ENCODE measurements at places on chromosomes 11 and 22.
A peak's percentile ranks its signal among the peaks of the same experiment; 100 is the strongest.

DNA sequence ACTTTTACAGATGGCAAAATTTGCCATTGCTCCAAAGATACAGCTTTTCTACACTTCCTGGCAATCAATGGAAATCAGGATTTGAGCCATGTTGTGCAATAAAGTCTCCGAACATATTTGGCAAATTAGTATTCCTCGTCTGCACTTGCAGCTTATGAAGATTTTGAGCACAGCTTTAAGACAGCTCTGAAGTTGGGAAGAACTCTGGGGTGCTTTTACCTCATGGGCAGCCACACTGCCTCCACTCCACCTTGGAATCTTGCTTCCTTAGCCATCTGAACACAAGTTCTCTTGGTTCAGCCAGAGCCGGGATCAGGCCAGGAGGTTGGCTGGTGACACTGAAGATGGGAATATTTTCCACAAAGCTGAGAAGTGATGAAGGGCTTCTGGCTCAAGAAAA lies 191.2 kb downstream of the CWF19L2 start:
- H3K27me3 ChIP-seq = no peaks in the 10 kb centered on the region
- no peaks in the 10 kb centered on the region for H3K4me1 ChIP-seq
- DNase-seq = no peak

GRCh38 chr11:132674151-132674550 lies 858.1 kb downstream of the OPCML start:
- H3K27me3 ChIP-seq = no peaks in the 10 kb centered on the region
- no peak overlapping the region for H3K27ac ChIP-seq
- no peaks in the 10 kb centered on the region for H3K36me3 ChIP-seq
- DNase-seq = no peak
- H3K4me3 ChIP-seq = no peak overlapping the region

GRCh38 chr11:623999-624704 lies 603 bp downstream of the CDHR5 start:
- H3K27ac ChIP-seq = no peak overlapping the region
- H3K4me1 ChIP-seq = peaks cover 23% of the 10 kb centered on the region
- H3K36me3 ChIP-seq = peaks cover 41% of the 10 kb centered on the region
- no peak for DNase-seq

- no peaks in the 10 kb centered on the region for H3K4me1 ChIP-seq
- H3K27ac ChIP-seq = no peak overlapping the region
- no peak for DNase-seq
- H3K27me3 ChIP-seq = no peaks in the 10 kb centered on the region
Measured at GRCh38 chr22:50074551-50075530, 10.4 kb downstream of the MLC1 start.

DNA sequence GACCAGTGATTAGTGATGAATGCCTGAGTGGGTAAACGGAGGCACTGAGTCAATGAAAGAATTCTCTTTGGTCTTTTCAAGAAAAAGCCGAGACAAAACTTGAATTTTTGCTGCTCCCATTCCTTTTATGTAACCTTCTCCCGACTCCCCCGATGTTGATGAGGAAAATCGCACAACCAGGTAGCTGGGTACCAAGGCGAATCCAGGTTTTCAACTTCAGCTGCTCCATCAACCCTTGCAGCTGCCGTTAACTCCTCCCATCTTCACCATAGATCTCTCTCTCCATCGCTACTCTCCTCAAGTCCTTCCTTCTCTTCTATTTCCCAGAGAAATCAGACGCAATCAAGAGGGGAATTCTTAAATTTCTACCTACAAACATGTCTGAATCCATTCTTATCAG lies 611 bp upstream of the USP2 start:
- peaks cover 36% of the 10 kb centered on the region for H3K4me1 ChIP-seq
- DNase-seq = no peak

DNA sequence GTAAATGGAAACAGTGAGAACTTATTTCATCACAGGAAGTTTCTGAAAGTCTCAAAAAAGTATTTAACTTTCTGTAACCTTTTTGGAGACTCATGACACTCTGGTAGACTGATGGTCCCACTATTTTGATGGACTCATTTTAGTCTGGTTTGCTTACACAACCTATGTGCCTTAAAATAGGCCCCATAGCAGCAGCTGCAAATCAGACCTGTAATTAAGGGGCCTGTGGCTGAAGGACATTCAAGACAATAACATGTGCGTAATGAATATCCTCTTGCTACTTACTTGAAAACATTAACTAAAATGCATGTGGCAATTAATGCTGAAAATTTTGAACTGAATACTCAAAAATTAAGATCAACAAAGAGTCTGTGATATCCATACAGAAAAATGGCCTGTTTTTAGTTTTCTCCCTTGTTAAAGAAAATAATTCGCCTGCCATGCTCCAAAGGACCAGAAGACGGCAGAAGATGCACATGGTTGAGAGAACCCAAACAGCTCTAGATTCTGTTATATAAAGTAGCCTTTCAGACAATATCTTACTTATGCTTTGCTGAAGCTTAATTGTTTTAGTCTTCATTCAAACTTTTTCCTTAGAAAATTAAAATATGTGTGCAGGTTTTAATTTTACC lies 568.5 kb downstream of the KCNA4 start:
- H3K4me3 ChIP-seq = no peak overlapping the region
- H3K4me1 ChIP-seq = no peaks in the 10 kb centered on the region
- no peaks in the 10 kb centered on the region for H3K36me3 ChIP-seq
- no peak for DNase-seq

DNA sequence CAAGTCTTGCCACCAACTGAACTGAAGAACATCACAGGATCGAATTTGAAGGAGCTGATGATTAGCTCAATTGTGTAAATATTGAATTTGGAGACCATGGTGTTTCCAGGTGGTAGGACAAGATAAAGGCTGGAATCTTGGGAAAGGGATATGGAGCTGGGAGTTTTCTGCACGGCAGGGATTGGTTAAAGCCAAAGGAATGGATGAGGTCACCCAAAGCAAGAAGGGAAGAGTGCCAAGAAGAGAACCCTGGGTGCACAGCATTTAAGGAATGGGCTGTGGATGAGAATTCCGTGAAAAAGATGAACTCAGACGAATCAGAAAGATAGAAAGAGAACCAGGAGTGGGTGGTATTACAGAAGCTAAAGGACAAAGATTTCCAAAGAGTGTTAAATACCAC lies 29.4 kb upstream of the RRAS2 start:
- H3K27ac ChIP-seq = no peak overlapping the region
- DNase-seq = no peak
- H3K4me1 ChIP-seq = no peaks in the 10 kb centered on the region
- no peaks in the 10 kb centered on the region for H3K36me3 ChIP-seq

DNA sequence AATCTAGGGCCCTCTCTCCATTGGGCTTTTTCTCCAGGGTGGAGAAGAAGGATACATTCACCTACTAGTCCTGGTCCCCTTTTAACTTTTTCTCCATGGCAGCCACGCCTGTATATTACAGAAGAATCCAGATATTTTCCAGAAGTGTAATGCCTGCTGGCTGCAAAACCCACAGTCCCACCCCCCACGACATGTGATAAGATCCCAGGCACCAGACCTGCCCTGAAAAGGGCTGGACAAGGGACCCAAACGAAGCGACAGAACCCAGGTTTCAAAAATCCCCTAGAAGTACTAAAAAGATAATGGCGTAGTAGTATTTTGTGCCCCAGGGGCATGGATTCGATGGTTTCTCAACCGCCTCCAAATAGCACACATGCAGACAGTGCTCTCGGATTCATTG lies 2.8 kb downstream of the WT1 start:
- H3K27ac ChIP-seq = no peak overlapping the region
- no peak for DNase-seq
- H3K4me3 ChIP-seq = no peak overlapping the region
- H3K4me1 ChIP-seq = peaks cover 9% of the 10 kb centered on the region

DNA sequence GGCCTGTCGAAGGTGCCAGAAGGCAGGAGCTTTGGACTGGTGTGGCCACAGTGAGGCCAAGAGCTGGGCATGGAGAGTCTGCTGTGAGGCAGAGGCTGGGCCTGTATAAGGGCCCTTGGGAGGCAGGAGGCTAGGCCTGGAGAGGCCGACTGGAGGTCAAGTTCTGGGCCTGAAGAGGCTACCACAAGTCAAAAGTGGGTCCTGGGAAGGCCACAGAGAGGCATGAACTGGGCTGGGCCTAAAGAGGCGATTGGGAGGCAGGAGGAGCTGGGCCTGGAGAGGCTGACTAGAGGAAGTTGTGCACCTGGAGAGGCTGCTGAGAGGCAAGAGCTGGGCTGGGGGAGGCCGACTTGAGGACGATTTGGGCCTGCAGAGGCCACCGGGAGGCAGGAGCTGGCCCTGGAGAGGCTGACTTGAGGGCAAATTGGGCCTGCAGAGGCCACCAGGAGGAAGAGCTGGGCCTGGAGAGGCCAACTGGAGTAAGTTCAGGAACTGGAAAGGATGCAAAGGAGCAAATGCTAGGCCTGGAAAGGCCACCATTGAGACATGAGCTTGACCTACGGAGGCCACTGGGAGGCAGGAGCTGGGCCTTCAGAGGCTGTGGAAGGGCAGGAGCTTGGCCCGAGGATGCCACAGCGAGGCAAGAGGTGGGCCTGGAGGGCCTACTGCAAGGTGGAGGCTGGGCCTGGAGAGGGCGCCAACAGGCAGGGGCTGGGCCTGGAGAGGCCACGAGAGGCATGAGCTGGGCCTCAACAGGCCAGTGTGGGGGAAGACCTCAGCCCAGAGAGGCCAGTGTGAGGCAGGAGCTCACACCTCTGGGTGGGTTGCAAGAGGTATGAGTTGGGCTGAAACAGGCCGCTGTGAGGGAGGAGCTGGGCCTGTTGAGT lies 39.8 kb downstream of the OR4C45 start:
- no peak for DNase-seq
- H3K27me3 ChIP-seq = no peaks in the 10 kb centered on the region
- H3K4me1 ChIP-seq = no peaks in the 10 kb centered on the region
- no peaks in the 10 kb centered on the region for H3K36me3 ChIP-seq
- H3K4me3 ChIP-seq = no peak overlapping the region

DNA sequence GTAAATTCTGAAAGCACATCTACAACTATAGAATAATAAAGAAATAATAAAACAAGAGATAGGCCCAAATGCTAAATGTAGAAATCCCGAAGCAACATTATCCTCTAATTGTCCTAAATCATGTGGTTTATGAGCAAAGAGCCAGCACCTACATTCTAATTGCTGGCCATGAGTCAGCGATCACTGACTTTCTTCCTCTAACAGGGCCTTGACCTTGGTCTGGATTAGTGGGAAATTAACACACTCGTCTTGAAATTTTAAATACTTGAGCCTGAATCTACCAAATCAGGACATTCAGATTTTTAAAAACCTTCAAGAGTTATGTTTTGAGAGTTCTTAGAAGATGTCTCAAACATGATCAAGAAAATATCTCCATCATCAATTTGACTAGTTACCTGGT lies 727.6 kb downstream of the METTL15 start:
- no peaks in the 10 kb centered on the region for H3K4me1 ChIP-seq
- H3K36me3 ChIP-seq = no peaks in the 10 kb centered on the region
- H3K27me3 ChIP-seq = no peaks in the 10 kb centered on the region
- DNase-seq = no peak
- no peak overlapping the region for H3K4me3 ChIP-seq
- H3K27ac ChIP-seq = no peak overlapping the region

GRCh38 chr11:73363147-73363546 lies 13.1 kb upstream of the RELT start:
- H3K36me3 ChIP-seq = no peaks in the 10 kb centered on the region
- H3K27me3 ChIP-seq = no peaks in the 10 kb centered on the region
- H3K4me3 ChIP-seq = no peak overlapping the region
- no peak for DNase-seq
- H3K27ac ChIP-seq = no peak overlapping the region

- H3K4me1 ChIP-seq = no peaks in the 10 kb centered on the region
- H3K36me3 ChIP-seq = no peaks in the 10 kb centered on the region
- H3K27ac ChIP-seq = no peak overlapping the region
- no peak for DNase-seq
- no peak overlapping the region for H3K4me3 ChIP-seq
Measured at GRCh38 chr11:27648840-27649239, 51.4 kb downstream of the BDNF start.

- peak within 1 kb of the TSS; percentile 55 for H3K4me3 ChIP-seq
- peaks cover 18% of the 10 kb centered on the region for H3K4me1 ChIP-seq
- no peak within 1 kb of the TSS for H3K27ac ChIP-seq
- peaks cover 65% of the 10 kb centered on the region for H3K27me3 ChIP-seq
- H3K36me3 ChIP-seq = no peaks in the 10 kb centered on the region
Measured at GRCh38 chr22:44752285-44753188, at the start of gene ARHGAP8. ARHGAP8 (plus strand) TSS chr22:44752575; CDS start chr22:44786528, 33,953 bp downstream.

- no peak overlapping the region for H3K4me3 ChIP-seq
- peaks cover 13% of the 10 kb centered on the region for H3K4me1 ChIP-seq
- no peak overlapping the region for H3K27ac ChIP-seq
- DNase-seq = no peak
- no peaks in the 10 kb centered on the region for H3K36me3 ChIP-seq
Measured at GRCh38 chr11:121630041-121630440, 177.3 kb upstream of the SORL1-AS1 start.

DNA sequence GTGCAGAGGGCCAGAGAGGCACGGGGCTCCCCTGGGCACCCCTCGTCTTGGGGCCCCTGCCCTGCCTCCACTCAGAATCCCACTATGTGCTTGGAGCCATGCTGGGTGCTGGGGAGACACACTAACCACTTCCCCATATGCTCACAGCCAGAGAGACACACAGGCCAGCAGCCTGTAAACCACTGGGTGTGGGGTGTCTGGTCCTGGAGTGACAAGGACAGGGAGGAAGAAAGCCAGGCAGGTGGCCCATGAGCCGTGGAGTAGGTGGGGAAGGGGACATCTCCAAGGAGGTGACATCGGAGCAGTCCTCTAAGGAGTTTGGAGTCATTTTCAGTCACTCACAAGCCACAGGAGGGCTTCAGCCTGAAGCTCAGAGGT lies 58.9 kb downstream of the CDKN1C start:
- no peaks in the 10 kb centered on the region for H3K27me3 ChIP-seq
- peak overlapping the region; percentile 20 for H3K4me3 ChIP-seq
- H3K4me1 ChIP-seq = peaks cover 26% of the 10 kb centered on the region
- DNase-seq = no peak

GRCh38 chr22:29703569-29704195 lies 16.1 kb upstream of the CABP7 start:
- no peak overlapping the region for H3K27ac ChIP-seq
- H3K4me3 ChIP-seq = no peak overlapping the region

GRCh38 chr11:120258661-120259060 lies 18.7 kb downstream of the POU2F3 start:
- H3K36me3 ChIP-seq = no peaks in the 10 kb centered on the region
- no peaks in the 10 kb centered on the region for H3K4me1 ChIP-seq
- H3K4me3 ChIP-seq = no peak overlapping the region
- no peak for DNase-seq
- no peak overlapping the region for H3K27ac ChIP-seq

- no peak overlapping the region for H3K4me3 ChIP-seq
- peaks cover 21% of the 10 kb centered on the region for H3K4me1 ChIP-seq
- no peaks in the 10 kb centered on the region for H3K36me3 ChIP-seq
- H3K27me3 ChIP-seq = no peaks in the 10 kb centered on the region
- no peak overlapping the region for H3K27ac ChIP-seq
- DNase-seq = no peak
Measured at GRCh38 chr22:27110665-27111451, 453.5 kb downstream of the MIAT start.

- H3K27ac ChIP-seq = no peak overlapping the region
- H3K4me1 ChIP-seq = no peaks in the 10 kb centered on the region
- DNase-seq = no peak
- H3K36me3 ChIP-seq = no peaks in the 10 kb centered on the region
- H3K4me3 ChIP-seq = no peak overlapping the region
- H3K27me3 ChIP-seq = no peaks in the 10 kb centered on the region
Measured at GRCh38 chr11:30926130-30926529, 340.0 kb upstream of the MPPED2 start.

GRCh38 chr11:1639666-1640065 lies 10.1 kb downstream of the KRTAP5-5 start:
- H3K27me3 ChIP-seq = no peaks in the 10 kb centered on the region
- no peak overlapping the region for H3K27ac ChIP-seq
- no peaks in the 10 kb centered on the region for H3K4me1 ChIP-seq
- H3K4me3 ChIP-seq = no peak overlapping the region
- DNase-seq = no peak

GRCh38 chr11:19919050-19919561 lies 206.5 kb downstream of the NAV2 start:
- no peak for DNase-seq
- H3K4me3 ChIP-seq = no peak overlapping the region
- peaks cover 7% of the 10 kb centered on the region for H3K36me3 ChIP-seq
- peak overlapping the region; percentile 47 for H3K27ac ChIP-seq
- H3K27me3 ChIP-seq = no peaks in the 10 kb centered on the region
